Activated CD8-positive, alpha-beta memory T cell treated with anti-CD3 and anti-CD28 coated beads for 24 hours (primary cell): ENCODE measurements at places on chromosomes 12 and 14.

DNA sequence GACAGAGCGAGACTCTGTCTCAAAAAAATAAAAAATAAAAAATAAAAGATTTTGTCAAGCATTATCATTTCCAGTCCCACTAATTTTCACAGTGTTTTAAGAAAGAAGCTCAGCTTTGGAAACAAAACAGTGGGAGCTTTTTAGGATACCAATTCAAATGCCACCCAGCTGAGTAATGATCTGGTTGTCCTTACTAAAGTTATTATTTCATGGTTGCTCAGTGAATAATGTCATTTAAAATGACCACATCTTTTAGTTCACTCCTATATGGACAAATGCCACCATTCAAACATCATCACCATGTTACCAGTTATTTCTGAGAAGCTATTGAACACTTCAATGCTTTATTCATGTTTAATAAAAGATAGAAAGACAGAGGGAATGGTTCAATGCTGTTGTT lies 365.0 kb downstream of the CCER1 start:
- DNase-seq = no peak

- DNase-seq = no peak
These were observed 316.3 kb upstream of the MGAT4C start for GRCh38 chr12:86572455-86572854.

DNA sequence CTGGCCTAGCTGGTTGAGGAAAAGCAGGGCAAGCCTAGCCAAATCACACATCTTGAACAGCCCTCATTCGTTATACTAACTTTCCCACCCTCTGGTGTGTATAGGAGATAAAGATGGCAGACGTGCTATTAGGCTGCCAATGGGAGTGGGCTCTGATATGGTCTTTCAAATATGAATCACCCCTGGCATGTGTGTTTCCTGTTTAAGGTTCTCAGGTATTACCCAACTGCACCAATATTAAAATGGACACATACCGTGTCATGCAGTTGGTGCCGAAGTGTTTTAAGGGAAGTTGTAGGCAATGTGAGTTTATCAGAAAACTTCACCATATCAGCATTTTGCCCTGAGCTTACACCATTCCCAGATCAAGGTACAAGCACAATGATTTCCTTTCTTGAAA lies 33.4 kb downstream of the CHST11 start:
- no peak for DNase-seq

DNA sequence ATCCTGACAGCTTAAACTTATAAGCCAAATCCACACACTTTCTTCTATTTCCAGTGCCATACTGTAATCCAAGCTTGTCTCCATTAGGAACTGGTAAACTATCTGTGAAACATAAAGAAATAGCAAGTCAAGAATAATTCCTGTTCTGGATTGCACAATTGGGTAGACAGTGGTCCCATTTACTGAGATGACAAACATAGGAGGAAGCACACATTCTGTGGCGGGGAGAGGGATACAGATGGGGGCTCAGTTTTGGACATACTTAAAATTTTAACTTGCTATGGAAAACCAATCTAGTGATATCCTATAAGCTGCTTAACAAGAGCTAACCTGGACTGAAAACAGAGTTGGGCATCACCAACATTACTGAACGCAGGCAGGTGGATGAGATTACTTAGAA lies 16.3 kb downstream of the MAP4K5 start:
- DNase-seq = no peak

DNA sequence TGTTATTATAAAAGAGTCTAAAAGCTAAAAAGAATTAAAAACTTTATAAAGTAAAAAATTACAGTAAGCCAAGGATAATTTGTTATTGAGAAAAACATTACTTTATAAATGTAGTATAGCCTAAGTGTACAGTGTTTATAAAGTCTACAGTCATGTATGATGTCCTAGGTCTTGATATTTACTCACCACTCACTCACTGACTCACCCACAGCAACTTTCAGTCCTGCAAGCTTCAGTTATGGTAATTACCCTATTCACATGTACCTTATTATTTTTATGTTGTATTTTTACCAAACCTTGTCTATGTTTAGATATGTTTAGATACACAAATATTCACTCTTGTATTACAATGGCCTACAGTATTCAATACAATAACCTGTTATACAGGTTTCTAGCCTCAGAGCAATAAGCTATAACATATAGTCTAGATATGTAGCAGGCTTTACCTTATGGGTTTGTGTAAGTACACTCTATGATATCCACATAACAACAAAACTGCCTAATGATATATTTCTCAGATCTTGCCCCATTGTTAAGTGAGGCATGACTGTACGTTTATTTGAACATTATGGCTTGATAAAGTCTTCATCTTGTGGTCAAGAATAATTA lies 113.7 kb upstream of the KITLG start:
- DNase-seq = no peak

DNA sequence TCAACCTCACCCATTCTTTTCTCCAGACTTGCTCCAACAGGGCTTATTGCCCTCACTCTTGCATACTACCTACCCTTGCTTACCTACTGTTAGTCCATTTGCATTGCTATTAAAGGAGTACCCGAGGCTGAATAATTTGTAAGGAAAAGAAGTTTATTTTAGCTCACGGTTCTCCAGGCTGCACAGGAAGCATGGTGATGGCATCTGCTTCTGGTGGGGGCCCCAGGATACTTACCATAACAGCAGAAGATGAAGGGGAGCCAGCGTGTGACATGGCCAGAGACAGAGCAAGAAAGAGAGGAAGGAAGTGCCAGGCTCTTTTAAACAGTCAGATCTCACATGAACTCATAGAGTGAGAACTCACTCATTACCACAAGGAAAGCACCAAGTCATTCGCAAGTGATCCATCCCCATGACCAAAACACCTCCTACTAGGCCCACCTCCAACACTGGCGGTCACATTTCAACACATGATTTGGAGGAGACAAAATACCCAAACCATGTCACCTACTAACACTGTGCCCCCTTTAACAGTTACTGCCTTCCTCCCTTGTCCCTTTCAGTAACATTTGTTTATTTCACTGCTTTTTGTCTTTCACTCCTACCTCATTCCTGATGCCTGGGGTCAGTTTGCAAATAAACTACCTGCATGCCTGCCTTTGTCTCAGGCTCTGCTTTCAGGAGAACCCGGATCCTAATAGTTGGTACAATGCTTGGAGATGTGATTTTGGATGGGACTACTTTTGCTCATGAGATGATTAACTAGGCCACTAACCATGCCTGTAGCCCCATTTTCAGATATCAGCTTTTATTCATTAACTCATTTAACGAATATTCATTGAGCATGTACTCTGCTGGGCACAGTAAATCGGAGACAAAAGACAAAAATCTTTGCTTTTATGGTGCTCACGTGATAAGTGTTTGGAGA lies 41.6 kb upstream of the CSRP2 start:
- no peak for DNase-seq

DNA sequence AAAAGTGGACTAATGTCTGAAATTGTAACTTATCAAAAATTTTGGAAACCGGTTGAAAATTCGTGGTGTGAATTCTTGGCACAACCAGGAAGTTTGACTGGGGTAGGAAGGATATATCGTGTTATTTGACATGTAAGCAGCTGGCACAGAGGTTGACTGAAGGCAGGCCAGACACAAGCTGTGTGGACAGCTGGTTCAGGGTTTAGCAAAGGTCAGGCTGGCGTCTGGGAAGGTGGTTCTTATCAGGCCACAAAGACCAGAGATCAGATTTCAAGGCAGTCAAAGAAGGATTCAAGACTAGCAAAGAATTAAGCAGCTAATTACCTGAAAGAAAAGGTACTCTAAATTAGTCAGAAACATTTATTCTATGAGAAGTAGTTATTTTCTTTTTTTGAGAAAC lies 450.2 kb upstream of the MDGA2 start:
- no peak for DNase-seq

- no peak for DNase-seq
These were observed 16.0 kb downstream of the EIF2B2 start for GRCh38 chr14:75018694-75019093.

DNA sequence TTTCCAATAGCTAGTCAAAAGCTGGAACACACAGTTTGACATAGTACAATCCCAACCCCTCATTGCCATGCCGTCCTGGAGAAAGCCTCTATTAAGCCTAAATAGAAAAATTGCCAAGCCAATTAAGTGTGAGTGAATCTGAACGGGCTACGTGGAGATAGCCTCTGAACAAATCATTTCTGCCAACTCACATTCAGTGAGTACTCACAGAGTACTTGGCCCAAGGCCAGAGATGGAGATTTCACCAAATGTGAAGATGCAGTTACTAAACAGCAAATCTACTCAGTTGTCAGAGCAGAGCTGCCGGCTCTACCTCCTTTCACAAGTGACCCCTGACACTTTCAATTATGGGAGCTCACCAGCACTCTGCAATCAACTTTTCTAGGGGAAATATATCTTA lies 350.0 kb downstream of the GALC start:
- no peak for DNase-seq

DNA sequence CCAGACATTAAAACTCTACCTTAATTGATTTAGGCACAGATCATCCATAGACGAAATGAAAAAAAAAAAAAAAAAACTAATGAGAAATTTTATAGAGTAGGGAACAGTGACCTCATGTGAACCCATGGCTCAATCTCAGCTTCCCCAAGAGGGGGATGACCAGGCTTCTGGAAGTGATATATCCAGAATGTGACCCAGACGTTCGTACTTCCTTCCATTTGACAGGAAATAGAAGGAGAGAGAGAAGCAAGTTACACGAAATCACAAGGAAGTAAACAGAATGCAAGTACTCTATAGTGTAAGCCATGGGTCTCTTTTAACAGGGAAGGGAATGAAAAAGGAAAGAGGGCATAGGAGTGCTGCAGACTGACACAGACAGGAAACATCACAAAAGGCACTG lies 10.1 kb downstream of the FOXN3 start:
- no peak for DNase-seq

DNA sequence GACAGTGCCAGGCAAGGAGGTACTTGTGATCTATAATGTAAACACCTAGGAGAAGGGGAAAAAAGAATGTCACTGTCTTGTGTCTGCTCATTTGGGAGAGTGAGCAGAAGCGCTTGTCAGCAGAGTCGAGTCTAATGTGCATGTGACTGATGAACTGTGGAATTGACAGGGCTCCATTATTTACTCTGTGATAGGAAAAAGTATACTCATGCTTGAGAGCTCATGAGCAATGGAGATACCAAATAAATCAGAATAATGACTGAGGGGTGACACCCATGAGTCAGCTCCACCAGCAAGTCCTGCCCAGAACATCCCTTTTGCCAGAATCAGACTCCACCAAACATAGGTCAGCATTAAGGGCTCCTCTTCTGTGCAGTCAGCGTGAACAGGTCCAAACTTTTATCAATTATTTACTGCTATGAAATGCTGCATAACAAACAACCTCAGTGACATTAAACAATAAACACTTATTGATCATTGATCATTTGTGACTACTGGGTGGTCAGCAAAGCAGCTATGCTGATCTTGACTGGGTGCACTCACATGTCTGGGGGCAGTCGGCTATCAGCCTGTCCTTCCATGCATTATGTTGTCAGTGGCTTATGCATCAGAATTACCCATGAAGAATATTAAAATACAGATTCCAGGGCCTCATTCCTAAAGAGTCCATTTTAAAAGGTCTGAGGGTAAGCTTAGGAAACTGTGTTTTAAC lies 29.2 kb upstream of the WSCD2 start:
- no peak for DNase-seq

- DNase-seq = no peak
These were observed 6.1 kb upstream of the AMIGO2 start for GRCh38 chr12:47085815-47086252.

DNA sequence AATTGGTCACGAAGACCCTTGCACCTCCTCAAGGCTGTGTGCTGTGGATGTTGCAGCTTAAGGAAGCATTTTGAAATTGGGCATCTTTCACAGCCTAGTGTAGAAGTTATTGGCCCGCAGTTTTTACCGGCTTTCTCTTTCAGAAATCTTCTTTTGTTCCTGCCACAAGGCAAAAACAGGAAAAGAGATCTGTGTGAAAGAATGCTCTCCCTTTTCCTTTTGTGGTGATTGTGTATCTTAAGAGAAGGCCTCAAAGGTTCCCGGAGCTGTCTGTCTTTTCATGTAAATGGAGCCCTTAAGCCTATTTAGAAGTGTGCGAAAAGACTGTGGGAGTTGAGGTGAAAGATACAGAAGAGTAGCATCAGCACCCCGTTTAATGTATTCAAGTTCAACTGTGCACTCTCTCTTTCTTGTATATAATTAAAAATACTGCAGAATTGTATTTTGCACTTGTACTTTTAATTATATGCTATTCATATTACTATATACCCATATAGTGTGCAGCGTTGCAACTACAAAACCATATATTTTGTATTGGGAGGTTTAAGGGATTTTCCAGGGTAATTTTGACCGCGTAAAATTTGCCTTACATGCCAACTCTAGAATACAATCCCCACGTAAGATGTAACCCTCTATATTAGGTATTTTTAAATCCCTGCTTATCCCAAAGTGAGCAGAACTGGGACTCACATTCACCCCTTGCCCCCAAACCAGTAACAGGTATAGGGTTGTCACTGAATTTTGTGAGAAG lies 441.7 kb downstream of the RAD51B start:
- DNase-seq = no peak

GRCh38 chr14:49497725-49498348 lies 88.3 kb downstream of the RPS29 start:
- no peak for DNase-seq
